ENCODE measurements at places on chromosomes 2 and 18. TPM values are rescaled to one million over a fixed set of nuclear protein-coding genes. Genes with fewer than 3 reads are reported as not detected.

ERBB4 gene
- 0.60 TPM for total RNA-seq

DNA sequence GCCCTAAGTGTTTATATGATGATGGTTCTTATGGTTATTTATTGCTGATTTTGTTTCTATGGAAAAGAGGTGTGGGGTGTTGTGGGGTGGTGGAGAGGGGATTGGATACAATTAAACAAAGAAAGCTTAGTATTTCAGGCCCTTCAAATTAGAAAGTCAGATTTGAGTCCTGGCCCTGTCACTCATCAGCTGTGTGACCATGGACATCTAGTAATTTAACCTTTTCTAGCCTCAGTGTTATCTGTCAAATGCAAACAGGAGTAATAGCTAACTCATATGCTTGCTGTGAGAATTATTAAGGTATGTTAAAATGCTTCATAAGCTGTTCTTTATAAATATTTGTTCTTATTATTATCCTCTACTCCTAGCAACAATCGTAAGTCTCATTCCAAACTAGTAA lies 2.1 kb upstream of the MEMO1 start:
- DNase-seq, result no peak

MCFD2 gene
- 62.8 TPM for total RNA-seq

DNA sequence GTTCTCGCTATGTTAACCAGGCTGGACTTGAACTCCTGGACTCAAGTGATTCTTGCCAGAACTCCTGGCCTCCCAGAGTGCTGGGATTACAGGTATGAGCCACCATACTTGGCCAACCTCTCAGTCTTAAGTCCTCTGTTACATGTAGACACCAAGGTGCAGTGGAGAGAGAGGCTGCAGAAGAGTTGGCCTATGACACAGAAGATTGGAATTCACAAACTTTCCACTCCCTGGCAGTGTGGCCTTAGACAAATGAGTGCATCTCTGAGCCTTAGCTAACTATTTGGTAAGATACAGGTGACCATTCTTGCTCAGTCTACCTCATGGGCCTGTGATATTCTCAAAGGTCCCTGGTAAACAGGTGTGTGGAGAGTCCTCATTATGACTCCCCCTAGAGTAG lies 159.7 kb downstream of the MYCN start:
- DNase-seq, result no peak

SERPINB11 gene
- not detected for total RNA-seq

- no peak for DNase-seq
Measured at GRCh38 chr18:29556070-29556469, 1379.1 kb upstream of the CDH2 start.

- no peak for DNase-seq
Measured at GRCh38 chr2:191696001-191696400, 18.1 kb downstream of the NABP1 start.

- no peak for DNase-seq
Measured at GRCh38 chr2:201057715-201058248, 13.7 kb downstream of the HYCC2 start.

DNA sequence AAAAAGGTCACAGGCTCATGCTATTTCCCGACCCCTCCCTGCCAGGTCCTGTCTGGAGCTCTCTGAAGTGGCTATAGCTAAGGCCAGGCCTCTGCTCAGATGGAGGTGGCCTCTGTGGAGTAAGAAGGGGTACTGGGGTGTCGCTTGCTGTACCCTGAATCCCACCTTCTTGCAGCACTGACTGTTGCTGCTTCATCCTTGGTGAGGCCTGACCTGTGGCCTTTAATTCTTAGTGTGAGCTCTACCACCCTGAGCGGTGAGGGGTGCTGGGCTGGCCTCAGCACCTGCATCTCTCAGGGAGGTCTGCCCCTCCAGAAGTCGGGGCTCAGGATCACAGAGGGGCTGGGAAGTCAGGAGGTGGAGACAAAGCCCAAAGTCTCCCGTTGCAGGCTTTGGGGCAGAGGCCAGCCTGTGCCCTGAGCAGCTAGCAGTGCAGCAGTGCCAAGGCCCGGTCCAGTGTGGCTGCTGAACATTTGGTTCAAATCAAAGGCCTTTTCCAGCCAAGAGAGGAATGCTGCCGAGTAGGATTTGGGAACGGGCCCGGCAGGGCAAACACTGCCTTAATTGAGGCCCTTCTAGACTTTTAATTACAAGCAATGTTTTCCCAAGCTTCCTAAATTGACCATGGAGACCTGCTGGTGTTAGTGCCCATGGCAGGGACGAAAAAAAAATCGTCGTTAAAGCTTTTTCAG lies 133.5 kb upstream of the HAAO start:
- DNase-seq, result no peak

GRCh38 chr2:121570036-121570666 lies 39.5 kb downstream of the RNU4ATAC start:
- no peak for DNase-seq

TEKT4 gene
- 0.18 TPM for total RNA-seq

APCDD1 gene
- total RNA-seq, result 46.4 TPM

DNA sequence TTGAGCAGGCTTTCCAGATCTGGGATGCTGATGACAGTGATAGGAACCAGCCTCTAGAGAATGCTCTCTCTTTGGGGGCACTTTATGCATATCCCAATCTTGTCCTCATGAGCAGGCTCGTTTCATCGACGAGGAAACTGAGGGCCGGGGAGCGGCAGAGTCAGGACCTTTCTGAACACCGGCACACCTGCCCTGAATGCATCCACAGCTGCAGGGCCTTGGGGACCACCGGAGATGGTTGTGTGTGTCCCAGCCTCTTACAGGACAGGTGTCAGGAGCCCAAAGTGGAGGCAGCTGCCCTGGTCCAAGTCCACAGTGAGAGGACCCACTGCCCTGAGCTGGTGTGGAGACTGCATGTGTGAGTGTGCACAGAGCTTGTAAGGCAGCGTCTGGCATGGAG lies 47.6 kb upstream of the FAHD2A start:
- DNase-seq, result no peak

- no peak for DNase-seq
Measured at GRCh38 chr18:61785588-61785987, 107.2 kb downstream of the RNF152 start.

DNA sequence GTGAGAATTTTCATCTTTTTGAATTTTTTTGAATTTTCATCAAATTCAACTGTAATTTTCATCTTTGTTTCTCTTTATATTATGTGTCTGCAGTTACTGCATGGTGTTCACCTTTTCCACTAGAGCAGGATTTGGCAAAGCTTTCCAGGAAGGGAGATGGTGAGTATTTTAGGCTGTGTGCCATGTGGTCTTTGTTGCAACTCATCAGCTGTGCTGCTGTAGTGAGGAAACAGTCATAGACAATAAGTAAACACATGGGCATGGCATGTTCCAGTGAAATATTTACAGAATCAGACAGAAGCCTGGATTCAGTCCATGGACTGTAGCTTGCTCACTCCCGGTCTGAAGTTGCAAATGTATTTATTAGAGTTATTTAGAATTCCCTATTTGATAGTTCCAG lies 120.4 kb downstream of the DCDC2C start:
- DNase-seq, result no peak

- no peak for DNase-seq
Measured at GRCh38 chr18:46711444-46711863, 45.4 kb downstream of the ST8SIA5 start.

DNA sequence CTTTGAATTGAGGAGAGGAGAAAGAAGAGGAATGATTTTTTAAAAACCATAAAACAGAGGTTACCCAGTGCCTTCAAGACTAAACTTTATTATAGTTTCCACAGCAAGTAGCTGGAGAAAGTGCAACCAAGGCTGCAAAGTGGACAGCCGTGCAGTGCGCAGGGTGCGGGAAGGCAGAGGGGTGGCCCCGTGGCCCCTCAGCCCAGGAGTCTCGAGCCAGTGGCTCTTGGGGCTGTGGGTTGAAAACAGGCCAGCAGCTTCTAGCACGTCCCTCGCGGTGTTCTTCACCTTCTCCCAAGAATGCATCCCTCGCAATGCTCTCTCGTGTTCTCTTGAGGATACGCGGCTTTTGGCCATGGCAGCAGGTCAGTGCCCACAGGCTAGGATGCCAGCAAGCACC lies 28.5 kb upstream of the ALKAL2 start:
- DNase-seq, result no peak

SGO2 gene
- total RNA-seq, result 4.4 TPM

DNA sequence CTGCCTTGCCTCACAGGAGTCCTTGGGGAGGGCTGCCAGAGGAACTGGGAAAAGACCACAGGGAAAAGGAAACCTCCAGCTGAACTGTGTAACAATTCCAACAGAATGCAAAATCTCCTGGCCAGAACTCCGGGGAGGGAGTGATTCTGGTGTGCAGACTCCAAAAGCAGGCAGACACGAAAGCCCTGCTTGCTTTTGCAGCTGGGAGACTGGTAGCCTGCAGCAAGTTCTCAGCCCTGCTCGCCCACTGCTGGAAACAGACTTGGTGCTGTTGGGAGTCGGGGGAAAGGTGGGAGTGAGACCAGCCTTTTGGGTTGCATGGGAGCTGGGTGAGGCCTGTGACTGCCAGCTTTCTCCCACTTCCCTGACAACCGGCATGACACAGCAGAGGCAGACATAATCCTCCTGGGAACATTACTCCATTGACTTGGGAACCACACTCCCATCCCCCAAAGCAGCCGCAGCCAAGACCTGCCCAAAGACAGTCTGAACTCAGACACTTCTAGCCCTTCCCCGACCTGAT lies 26.0 kb upstream of the NMI start:
- DNase-seq, result peak; percentile 71

GRCh38 chr2:145305889-145306288 lies 786.0 kb upstream of the ZEB2 start:
- no peak for DNase-seq

Measured in ovary (tissue), 10 donors.